ENCODE measurements at places on chromosomes 3 and 15.

DNA sequence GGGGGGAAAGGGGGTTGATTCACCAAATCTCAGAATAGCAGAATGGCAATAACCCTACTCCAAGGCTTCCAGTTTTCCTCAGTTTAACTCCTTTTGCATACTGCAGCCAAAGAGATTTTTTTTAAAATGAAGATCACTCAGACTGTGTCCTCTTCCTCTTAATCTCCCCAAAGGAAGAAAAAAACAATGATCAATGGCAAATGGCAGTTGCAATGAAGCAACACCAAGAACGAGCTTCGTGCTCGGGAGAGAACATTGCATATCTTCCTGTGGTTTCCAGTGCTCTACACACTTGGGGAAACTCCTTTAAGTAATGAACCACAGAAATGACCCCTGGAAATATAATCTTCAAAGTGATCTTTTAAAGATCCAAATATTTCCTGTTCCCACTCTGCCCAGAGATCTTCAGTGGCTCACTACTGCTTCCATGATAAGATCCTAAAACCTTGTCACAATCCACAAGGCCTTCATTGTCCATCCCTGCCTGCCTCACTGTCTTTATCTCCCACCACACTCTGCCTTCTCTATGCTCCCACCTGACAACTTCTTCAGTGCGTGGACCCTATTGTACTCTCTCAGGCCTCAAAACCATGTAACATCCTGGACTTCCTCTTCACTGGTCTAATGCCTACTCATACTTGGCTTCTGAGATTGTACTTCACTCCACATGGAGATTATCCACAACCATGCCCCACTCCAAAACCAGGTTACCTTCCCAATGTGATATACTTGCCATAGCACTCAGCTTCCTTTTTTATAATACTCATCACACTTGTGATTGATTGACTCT is 394.8 kb downstream of the FHIT start:
- no peak for DNase-seq

GRCh38 chr3:160444411-160444810 is 5.2 kb downstream of the TRIM59 start:
- DNase-seq, result no peak

- DNase-seq, result no peak
These were observed 52.5 kb downstream of the CYP11A1 start for GRCh38 chr15:74314795-74315438.

DNA sequence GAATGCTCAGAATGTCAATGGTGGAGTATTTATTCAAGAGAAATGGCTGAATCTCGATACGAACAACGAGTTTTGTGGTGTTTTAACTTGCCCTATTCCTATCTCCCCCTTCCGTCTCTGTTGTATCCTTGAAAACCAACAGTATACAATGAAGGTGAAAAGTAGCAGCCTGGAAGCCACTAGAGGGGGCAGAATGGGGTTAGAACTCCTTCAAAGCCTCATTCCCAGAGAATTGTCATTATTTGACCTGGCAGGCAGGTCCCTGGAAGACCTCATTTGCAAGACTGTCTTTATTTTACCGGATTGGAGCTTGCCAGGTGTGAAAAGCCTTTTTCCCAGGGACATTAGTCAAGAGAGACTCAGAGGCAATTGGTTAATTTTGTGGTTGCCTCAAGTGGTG is 139.4 kb downstream of the LRRC28 start:
- no peak for DNase-seq

GRCh38 chr3:134423153-134423552 is 48.9 kb upstream of the AMOTL2 start:
- no peak for DNase-seq

GRCh38 chr3:186264608-186265400 is 97.2 kb downstream of the DGKG start:
- no peak for DNase-seq

GRCh38 chr15:78203346-78204225 is 30.8 kb downstream of the ACSBG1 start:
- no peak for DNase-seq

DNA sequence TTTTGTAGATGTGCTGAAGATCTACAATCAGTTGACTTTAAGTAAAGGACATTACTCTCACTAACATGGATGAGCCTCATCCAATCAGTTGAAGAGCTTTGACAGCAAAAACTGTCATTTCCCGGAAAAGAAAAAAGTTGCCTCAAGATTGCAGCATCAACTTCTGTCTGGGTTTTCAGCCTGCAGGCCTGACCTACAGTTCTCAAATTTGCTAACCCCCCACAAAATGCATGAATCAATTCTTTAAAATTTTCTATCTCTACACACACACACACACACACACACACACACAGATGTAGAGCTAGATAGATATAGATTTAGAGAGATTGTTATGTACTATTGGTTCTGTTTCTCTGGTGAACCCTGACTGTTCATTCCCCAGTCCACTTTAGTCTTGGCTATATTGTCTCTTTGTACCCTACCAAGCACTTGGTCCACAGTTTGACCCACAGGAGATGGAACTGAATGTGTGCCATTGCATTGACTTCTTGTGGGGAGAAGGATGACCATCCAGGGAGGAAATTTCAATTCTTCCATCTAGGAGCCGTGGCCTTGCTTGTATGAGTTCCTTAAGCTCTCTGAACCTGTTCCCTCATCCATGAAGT is 228.3 kb downstream of the CLSTN2 start:
- no peak for DNase-seq

- DNase-seq, result no peak
These were observed 2.1 kb downstream of the GRM2 start for GRCh38 chr3:51709004-51709420.

DNA sequence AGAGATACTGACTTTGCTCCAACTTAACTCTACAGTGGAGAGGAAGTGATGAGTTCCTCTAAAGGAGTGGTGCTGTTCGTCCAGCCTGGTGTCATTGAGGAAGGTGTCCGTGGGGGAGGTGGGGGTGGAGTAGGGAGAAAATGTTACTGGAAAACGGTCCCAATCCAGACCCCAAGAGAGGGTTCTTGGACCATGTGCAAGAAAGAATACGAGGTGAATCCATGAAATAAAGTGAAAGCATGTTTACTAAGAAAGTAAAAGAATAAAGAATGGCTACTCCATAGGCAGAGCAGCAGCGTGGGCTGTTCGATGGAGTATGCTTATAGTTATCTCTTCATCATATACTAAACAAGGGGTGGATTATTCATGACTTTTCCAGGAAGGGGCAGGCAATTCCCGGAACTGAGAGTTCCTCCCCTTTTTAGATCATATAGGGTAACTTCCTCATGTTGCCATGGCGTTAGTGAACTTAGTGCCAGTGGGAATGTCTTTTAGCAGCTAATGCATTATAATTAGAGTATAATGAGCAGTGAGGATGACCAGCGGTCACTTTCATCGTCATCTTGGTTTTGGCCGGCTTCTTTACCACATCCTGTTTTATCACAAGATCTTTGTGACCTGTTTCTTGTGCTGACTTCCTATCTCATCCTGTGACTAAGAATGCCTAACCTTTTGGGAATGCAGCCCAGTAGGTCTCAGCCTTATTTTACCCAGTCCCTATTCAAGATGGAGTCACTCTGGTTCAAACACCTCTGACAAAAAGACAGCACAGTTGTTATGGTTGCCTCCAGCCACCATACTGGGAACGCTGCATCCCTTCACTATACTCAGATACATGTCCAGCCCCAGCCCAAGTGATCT is 38.6 kb downstream of the CLEC3B start:
- DNase-seq, result no peak

GRCh38 chr3:115862849-115863248 is 239.5 kb downstream of the GAP43 start:
- no peak for DNase-seq

- no peak for DNase-seq
These were observed 20.9 kb downstream of the CEMIP start for GRCh38 chr15:80800067-80800466.

DNA sequence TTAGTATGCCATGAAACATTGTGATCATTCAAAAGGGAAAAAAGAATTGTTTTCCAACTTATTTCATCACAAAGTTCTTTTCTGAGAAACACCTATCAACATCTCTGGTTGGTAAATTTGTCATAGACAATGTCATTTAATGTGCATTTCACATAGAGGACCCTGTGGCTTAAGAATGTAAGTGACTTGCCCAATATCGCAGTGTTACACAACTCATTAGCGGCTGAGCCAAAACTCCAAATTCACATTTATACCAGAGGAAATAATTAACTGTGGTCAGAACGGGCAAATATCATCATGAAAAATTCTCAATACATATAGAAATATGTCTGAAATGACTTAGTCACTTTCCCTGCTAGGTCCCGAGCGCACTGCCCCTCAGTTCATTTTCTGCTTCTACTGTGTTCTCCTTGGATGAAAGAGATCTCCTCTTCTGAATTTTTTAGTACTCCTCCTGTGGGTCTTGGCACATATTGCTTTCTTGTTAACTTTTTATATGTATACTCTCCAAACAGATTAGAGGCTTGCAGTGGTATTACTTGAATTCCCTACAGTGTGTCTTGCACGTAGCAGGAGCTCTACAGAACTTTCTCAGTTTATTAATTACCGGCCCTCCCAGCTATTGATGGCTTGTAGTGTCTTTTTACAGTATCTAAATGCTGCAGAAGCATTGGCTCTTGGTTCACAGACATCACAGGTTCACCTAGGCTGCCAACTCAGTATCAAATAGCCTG is 33.1 kb downstream of the PTX3 start:
- DNase-seq, result no peak

- no peak for DNase-seq
These were observed 59.3 kb upstream of the ADCY5 start for GRCh38 chr3:123508178-123508577.

DNA sequence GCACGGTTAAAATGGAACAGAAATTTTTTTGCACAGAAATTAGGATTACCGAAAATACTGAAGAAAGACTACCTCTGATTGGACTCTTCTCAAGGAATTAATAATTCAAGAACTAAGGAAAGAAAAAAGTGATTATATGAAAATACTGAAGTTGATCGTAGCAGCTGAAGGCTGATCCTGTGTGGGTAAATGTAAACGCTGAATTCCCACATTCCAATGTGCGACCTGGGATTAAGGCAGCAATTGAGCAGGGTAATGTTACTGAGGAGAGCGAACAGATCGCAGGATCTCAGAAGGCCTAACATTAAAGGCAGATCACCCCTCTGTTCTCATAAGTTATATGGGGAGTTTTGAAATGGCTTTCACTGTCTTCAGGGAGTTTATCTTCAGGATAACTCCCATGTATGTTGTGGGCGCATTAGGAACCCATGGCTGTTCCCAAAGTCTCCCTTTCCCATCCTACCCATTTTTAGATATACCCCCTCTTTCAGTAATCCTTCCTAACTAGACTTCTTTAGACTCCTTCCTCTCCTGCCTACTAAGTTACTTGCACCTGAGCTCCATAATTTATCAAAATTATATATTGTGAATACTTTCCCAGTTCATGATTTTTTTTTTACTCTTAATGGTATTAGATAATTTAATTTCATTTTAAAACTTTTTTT is 1.0 kb upstream of the UBL7 start:
- DNase-seq, result no peak

GRCh38 chr3:182412066-182412465 is 381.2 kb upstream of the ATP11B start:
- DNase-seq, result no peak

DNA sequence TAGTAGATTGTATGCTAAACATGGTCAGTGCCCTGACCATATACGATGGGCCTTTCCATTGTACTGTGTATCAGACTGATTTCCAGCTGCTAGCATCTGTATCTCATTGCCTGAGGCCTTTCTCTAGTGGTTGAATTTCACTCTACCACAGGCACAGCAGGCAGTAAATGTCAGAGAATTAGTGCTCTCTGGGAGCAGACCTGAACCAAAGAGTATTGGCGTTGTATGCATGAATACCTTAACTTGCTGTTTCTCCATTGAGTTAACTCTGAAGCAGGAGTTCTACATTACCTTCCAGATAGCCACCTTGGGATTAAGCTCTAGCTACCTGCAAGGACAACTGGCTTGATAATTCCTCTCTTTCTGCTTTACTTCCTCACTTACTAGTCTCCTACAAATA is 439.2 kb upstream of the EPHA3 start:
- no peak for DNase-seq

GRCh38 chr15:91855241-91855640 is 1.7 kb downstream of the SLCO3A1 start:
- no peak for DNase-seq

- DNase-seq, result no peak
These were observed 2.5 kb downstream of the RSL24D1 start for GRCh38 chr15:55194256-55194655.

GRCh38 chr3:98843266-98843959 is 58.1 kb downstream of the DCBLD2 start:
- DNase-seq, result no peak

GRCh38 chr15:74337607-74338211 is 29.7 kb downstream of the CYP11A1 start:
- DNase-seq, result no peak

GRCh38 chr3:192332386-192333291 is 394.7 kb downstream of the FGF12 start:
- DNase-seq, result no peak

GRCh38 chr3:42688016-42688415 is 2.7 kb downstream of the KLHL40 start:
- no peak for DNase-seq

DNA sequence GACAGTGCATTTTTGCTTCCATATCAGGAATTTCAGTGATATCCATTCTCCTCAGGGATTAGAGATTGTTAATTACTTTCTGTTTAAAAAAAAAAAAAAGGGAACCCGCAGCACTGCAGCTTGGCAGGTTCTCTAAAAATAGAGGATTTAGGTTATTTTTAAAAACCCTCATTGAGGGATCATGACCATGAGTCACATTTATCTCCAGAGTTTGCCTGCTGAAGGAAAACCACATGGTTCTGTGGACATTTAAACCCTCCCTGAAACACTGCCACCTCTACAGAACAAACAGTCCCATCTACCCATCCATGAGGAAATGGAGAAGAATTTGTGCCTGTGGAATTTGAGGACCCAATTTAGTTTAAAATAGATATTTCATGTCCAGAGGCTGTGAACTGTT is 66.2 kb upstream of the UBE2E1 start:
- DNase-seq, result no peak

DNA sequence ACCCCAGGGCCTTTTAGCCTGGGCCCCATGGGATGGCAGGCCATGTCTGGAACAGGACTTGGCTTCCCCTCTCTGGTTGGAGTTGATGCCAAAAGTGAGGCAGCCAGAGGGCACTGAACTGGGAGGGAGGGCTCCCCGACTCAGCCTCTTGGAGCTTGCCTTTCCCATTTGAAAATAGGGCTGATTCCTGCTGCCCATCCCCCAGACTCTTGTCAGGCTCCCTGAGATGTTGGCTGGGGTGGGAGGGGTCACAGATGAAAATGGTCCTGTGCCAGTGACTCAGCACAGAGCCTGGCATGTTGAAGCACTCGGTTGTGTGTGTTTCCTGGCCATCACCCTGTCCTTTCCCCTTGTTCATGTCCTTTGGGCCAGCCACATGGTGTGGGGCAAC is 6.6 kb downstream of the PPCDC start:
- DNase-seq, result no peak

DNA sequence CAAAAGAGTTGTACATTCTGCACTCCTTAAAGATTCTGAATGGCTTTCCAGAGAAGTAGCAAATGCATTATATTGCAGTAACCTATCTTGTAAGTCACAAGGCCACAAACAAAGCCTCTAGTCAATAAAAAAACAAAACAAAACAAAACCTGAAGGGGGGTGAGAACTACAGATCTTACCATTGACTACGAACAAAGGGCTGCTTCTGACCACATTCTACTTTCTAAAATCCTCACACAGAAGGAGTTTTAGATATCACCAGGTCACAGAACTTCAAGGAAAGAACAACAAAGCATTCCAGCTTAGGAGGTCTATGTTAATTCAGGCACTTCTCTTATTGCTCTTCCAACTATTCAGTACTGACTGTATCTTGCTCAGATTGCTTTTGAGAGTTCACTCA is 343.0 kb downstream of the ZBTB20 start:
- DNase-seq, result no peak

Measured in CD4-positive, alpha-beta T cell treated with Interleukin-1 beta for 1 hour (primary cell).